ENCODE measurements at places on chromosomes 5 and 9.
A peak's percentile ranks its signal among the peaks of the same experiment; 100 is the strongest.

DNA sequence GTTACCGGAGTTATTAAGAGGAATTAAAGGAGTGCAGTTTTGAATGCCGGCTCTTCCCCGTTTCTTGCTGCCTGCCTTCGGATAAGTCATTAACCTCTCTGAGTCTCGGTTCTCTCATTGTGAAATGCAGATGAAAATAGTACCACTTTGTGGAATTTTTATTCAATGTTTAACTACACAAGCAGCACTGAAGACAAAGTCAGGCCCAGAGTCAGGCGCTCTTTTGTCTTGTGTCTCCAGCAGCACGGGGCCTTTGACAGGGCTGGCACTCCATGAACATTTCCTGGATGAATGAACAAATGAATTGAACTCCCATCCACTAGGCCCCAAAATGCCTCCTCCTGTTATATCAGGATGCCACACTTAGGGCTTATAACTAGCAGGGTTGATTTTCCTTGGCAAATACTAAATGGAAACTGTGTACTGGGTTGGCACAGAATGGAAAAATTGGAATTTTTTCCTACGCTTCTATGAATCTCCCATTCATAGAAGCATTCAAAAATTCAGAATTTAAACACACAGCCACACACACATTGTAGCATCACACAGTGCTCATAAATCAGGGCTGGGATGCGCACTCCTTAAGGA is 332.8 kb downstream of the MLLT3 start:
- no peak for DNase-seq

- peak; percentile 60 for DNase-seq
Measured at GRCh38 chr9:4984171-4984620, 876 bp upstream of the JAK2 start.

DNA sequence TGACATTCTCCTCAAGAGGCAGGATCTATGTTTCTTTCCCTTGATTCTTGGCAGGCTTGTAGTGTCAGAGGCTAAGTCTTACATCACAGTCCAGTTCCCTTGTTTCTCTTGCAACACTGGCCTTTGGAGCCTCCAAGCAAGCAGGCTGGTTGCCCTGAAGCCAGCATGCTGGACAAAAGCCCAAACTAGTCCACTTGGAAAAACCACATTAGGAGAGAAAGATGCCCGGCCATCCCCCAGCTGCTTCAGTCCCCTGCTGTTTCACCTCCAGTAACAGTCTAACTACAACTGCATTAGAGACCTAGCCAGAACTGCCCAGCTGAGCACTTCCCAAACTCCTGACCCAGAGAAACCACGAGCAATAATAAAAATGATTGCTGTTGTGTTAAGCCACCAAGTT is 87.6 kb downstream of the ADAMTS6 start:
- no peak for DNase-seq

DNA sequence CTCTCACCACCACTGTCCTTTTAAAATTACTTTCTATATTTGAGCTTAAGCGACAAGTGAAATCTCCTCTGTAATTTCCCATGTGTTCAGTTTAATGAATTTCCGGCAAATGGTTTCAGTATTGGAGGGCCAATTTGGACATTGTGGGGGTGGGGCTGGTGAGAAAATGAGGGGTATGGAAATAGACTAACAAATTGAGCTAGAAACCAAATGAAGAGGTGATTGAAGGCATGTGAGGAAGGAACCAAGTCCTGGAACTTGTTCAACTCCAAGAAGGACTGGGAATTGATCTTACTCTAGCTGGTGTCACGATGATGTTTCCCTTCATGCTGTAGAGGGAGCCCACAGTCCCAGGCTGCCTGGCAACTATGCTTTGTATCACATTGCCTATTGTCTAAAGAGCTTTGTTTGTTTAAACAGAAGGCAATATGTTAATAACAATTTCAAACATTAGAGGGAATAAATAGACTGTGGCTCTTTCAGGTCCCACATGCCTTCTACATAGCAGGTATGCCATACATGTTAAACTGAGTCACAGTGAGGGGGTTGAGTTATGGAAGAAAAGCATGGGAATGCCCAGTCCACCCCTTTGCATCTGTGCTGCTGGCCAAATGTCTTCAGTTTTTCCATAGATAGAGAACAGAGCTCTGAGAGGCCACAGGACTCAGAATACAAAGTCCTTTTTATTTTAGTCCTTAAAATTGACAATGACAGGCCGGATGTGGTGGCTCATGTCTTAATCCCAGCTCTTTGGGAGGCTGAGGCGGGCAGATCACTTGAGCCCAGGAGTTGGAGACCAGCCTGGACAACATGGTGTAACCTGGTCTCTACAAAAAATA is 25.0 kb upstream of the MATR3 start:
- no peak for DNase-seq

Measured in SW480 (cell line).